ENCODE measurements at places on chromosomes 2 and 18.

DNA sequence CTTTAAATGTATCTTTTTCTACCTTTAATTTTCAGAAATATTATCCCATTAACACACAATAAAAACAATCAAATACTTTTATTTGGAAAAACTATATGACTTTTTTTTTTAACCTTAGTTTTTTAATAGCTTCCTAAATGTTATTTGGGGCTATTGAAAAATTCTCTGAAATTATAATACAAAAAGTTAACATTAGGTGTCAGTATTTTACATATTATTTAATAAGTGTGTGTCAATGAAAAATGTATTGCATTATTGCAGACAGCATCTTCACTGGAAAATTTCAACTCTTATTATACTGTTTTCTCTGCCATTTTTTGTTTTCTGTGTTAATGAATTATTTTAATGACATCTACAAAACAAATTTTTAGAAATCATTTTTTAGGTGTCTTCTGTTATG is 51.1 kb upstream of the ARHGAP15 start:
- DNase-seq, result no peak

GRCh38 chr2:159124931-159125467 is 156.6 kb downstream of the TANC1 start:
- no peak for DNase-seq

DNA sequence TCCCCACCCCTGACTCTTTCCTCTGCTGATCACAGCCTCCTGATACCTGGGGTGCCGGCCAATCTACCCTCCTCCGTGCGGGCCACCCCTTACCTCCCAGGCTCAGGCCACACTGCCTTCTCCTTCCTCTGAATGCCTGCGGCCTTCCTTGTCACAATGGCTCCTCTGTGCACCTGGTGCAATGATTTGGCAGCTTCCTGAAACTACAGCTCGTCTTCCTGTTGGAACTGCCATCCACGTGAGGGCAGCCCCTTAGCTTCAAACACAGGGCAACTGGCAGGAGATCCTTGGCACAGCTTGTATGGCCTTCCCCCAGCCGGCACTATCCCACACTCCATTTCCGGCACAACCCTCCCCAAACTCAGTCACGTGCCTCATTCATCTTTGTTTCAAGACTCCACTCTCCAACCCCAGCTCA is 69.0 kb downstream of the STPG4 start:
- DNase-seq, result no peak

- no peak for DNase-seq
These were observed 10.5 kb downstream of the SCYGR4 start for GRCh38 chr2:227627769-227628168.

- DNase-seq, result no peak
These were observed 85.4 kb downstream of the ARHGEF33 start for GRCh38 chr2:38975042-38975441.

GRCh38 chr18:23832911-23833310 is 143.7 kb downstream of the LAMA3 start:
- no peak for DNase-seq

DNA sequence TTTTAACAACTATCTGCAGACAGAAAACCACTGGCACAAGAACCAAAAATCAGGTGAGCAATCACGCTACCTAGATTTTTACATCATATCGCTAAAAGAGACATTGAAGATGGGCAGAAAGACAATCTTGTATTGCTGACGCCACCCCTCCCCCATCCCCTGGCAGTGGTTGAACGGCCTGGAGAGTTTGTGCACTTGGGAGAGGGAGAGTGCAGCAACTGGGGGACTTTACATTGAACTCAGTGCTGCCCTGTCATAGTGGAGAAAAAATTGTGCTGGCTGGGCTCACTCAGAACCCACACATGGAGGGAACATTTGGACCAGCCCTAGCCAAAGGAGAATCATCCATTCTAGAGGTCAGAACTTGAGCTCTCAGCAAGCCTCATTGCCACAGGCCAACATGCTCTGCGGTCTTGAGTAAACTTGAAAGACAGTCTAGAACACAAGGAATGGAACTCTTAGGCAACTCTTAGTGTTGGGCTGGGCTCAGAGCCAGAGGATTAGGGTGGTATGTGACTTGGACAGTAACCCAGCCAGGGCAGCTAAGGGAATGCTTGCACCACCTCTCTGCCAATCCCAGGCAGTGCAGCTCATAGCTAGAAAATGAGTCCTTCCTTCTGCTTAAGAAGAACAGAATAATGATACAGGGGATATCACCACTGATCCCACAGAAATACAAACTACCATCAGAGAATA is 220.0 kb upstream of the CYP26B1 start:
- DNase-seq, result no peak
